ENCODE measurements at places on chromosomes 7 and 10. TPM values are rescaled to one million over a fixed set of nuclear protein-coding genes. Genes with fewer than 3 reads are reported as not detected.

DNA sequence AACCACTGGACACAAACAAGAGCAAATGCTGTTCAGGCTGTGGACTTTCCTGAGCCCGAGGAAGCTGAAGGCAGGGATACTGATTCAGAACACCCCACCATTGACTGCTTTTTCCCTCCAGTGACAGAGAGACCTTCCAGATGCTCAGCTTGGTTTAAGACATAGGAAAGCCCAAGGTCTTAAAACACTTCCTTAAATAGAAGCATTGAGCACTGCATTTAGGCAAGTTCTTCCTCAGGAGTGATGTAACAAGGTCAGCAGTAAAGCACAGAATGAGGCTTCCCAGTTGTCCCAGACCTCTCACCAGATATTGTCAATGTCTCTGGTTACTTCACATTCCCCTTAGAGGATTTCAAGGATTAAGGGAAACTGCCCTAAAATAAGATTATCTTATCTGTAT is 19.6 kb upstream of the CDCA7L start:
- H3K27me3 ChIP-seq = no peaks in the 10 kb centered on the region
- H3K27ac ChIP-seq = no peak overlapping the region
- H3K4me3 ChIP-seq = no peak overlapping the region
- no peaks in the 10 kb centered on the region for H3K4me1 ChIP-seq
- H3K36me3 ChIP-seq = no peaks in the 10 kb centered on the region
- DNase-seq = no peak

Gene VAX1
- not detected for total RNA-seq

GRCh38 chr7:20220293-20220761 is 3.1 kb upstream of the MACC1 start:
- H3K27me3 ChIP-seq = no peaks in the 10 kb centered on the region
- no peaks in the 10 kb centered on the region for H3K36me3 ChIP-seq
- DNase-seq = no peak

Gene NUTM2A
- 0.51 TPM for total RNA-seq

Gene SLC29A4
- total RNA-seq = 6.4 TPM

DNA sequence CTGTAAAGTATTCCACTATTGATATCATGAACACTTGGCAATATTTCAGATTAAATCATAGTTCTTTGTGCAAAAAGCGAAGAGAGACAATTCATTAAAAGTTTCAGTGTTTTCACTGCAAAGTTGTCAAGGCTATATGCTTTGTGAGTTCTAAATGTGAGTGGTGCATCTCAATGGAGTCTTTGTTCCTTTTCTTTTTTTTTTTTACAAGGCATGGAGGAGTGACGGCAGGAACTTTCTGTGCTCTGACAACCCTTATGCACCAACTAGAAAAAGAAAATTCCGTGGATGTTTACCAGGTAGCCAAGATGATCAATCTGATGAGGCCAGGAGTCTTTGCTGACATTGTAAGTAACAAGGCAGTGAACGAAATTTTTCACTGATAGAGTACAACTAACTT is 84.5 kb downstream of the AASS start:
- H3K27ac ChIP-seq = no peak overlapping the region
- no peaks in the 10 kb centered on the region for H3K4me1 ChIP-seq
- no peak for DNase-seq
- H3K36me3 ChIP-seq = no peaks in the 10 kb centered on the region
- H3K4me3 ChIP-seq = no peak overlapping the region

DNA sequence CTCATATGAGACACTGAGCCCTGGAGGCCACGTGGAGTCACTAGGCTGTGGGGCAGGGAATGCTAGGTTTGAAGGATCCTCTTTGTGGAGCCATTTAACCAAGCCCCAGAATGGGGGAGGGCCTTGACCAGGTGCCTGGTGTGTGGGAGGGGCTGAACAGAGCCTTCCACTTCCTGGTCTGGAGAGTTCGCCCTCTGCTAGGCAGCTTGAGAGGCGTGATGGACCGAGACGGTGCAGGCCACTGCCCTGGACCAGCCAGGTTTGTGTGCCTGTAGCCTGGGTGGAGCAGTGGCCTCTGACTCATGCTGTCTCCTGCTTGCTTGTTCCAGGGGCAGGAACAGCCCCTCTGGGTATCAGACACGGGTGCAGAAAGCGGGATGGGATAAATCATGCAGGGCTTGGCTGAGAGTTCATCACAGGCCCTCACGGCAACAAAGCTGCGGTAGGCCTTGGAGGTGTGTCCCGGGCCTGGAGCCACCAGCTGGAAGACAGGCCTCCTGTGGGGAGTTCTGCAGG is 27.4 kb downstream of the ADAMTS14 start:
- H3K36me3 ChIP-seq = peaks cover 2% of the 10 kb centered on the region
- H3K27me3 ChIP-seq = no peaks in the 10 kb centered on the region
- H3K4me3 ChIP-seq = no peak overlapping the region
- no peak overlapping the region for H3K27ac ChIP-seq
- DNase-seq = peak; percentile 11

Gene CHRM2
- total RNA-seq = 7.9 TPM

GRCh38 chr10:64863836-64864235 is 1342.6 kb downstream of the REEP3 start:
- H3K36me3 ChIP-seq = no peaks in the 10 kb centered on the region
- no peaks in the 10 kb centered on the region for H3K4me1 ChIP-seq
- no peaks in the 10 kb centered on the region for H3K27me3 ChIP-seq
- H3K4me3 ChIP-seq = no peak overlapping the region
- no peak for DNase-seq

Gene IFIT1B
- not detected for total RNA-seq

Gene PTCD1
- 8.1 TPM for total RNA-seq

Gene GPR141
- total RNA-seq = under 0.01 TPM

Gene LRIT1
- total RNA-seq = not detected

GRCh38 chr7:127650847-127651555 is 993 bp upstream of the SND1 start:
- no peaks in the 10 kb centered on the region for H3K4me1 ChIP-seq
- peak overlapping the region; percentile 59 for H3K4me3 ChIP-seq
- H3K36me3 ChIP-seq = no peaks in the 10 kb centered on the region
- peak overlapping the region; percentile 94 for H3K27ac ChIP-seq
- H3K27me3 ChIP-seq = no peaks in the 10 kb centered on the region

DNA sequence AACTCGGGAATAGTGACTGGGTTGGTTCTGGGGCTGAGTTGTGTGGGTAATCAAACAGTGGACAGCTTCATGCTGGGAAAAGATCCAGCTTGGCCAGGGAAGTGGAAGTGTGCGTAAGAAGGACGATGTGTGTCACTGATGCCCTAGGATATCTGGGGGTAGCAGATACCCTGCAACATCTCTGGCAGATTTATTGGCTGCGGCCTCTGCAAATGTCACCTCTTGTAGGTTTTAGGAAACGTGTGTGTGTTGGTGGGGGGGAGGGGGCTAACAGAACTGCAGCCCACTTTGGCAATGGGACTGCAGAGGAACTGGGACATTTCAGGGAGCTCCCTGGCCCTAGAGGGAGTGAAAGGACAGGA is 965 bp upstream of the AGAP3 start:
- peak overlapping the region; percentile 54 for H3K4me3 ChIP-seq
- no peak for DNase-seq
- H3K4me1 ChIP-seq = peaks cover 34% of the 10 kb centered on the region
- no peak overlapping the region for H3K27ac ChIP-seq
- no peaks in the 10 kb centered on the region for H3K27me3 ChIP-seq

- H3K27me3 ChIP-seq = no peaks in the 10 kb centered on the region
- no peak for DNase-seq
- no peak overlapping the region for H3K27ac ChIP-seq
- H3K36me3 ChIP-seq = no peaks in the 10 kb centered on the region
- H3K4me3 ChIP-seq = no peak overlapping the region
- no peaks in the 10 kb centered on the region for H3K4me1 ChIP-seq
Measured at GRCh38 chr7:159094023-159094740, 50.5 kb downstream of the VIPR2 start.
